ENCODE measurements at places on chromosomes 11 and 22.

- DNase-seq = no peak
Measured at GRCh38 chr11:113296447-113297205, 17.8 kb upstream of the TTC12 start.

GRCh38 chr11:2477936-2478335 lies 33.1 kb downstream of the KCNQ1 start:
- no peak for DNase-seq

DNA sequence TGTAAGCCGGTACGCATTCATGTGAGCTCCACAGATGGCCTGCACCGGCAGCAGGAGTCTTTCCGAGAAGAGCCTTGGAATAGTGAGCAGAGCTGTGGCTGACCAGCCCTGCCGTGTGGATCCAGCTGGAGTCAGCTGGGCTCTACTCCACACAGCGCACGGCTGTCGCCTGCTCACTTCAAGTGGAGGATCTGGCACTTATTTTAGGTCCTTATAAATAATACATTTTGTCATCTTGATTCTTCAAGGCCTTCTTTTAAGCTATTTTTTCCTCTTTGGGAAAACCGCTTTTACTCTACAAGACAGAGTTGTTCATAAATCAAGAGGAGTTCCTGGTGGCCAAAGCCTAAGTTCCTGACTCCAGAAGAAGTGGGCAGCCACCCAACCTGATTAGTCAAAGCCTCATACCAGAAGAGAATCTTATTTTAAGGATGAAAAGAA lies 93.8 kb downstream of the KCNC1 start:
- no peak for DNase-seq

DNA sequence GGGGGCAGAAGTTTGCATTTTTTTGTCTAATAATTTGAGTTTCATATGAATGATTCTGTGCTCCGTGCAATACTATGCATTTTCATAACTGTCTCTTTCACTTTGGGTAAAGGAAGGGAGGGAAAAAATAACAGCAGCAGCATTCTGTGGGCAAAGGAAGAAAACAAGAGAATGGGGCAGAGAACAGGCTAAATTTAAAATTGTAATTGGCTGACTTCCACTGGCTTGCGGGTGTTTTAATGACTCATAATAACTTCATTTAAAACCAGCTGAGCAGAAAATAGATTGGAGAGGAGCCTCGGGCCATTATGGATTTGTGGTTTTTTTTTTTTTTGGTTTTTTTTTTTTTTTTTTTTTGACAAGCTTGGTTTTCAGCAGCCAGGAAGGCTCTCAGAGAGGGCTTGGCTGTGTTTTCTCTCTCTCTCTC lies 107.4 kb downstream of the ZBTB16 start:
- no peak for DNase-seq

DNA sequence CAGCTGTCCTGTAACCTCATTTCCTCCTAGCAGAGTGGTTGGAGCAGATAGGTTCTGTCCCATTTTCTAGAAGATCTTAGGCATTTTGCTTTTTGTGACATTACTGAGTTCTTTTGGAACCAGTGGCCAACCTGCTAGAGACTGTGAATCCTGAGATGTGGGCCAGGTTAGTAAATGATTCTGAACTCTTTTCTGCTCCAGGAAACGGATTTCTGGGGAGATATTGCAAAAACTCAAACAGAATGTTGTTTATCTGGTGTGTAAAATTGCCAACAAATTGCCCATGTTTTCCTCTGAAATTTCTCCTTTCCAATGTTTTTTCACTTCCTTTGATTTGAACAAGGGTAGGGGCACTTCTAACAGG lies 32.7 kb downstream of the SLC6A5 start:
- no peak for DNase-seq

- no peak for DNase-seq
Measured at GRCh38 chr11:9563196-9563730, 10.2 kb upstream of the WEE1 start.

DNA sequence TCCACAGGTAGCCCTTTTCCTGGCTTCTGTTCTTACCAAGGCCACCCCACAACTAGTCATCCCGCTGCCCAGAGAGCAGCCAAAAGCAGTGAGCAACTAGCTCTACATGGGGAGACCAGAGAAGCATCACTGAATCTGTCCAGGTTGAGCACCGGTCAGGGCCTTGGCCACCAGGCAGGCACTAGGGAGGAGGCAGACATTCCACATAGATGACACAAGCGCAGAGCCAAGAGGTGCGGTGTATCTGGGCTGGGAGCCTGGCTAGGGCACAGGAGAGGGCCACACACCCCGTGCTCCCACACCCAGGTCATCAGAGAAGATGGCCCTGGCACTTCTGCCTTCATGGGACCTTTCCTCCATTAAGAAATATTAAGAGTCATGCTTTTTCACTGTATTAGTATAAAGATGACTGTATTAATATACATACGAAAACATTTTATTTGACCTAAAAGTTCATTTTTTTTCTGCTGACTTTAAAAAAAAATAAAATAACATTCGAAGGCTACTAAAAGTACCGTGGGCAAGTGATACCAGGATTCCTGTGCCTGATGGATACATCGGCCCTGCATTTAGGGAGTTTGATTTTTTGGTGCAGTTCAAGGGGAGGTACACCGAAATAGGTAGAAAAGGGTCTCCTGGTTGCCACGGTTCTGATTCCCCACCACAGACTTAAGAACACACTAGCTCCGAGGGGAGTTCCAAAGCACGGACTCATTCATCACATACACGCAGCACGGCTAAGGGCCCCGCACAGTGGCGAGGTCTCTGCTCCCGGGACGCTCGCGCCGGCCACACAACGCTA lies 1.2 kb downstream of the DGCR2 start:
- DNase-seq = peak; percentile 4

GRCh38 chr11:28017816-28018215 lies 90.1 kb downstream of the KIF18A start:
- DNase-seq = no peak

DNA sequence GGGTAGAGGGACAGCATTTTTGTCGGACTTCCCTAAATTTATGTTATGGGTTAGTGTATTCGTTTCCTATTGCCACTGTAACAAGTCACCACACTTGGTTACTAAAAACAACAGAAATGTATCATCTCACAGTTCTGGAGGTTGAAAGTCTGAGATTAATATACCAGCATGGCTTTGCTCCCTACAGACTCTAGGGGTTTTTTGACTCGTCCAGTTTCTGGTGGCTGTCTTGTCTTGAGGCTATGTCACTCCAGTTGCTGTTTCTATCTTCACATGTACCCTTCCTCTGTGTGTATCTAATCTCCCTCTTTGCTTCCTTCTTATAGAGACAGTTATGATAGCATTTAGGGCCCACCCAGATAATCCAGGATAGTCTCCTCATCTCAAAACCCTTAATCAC lies 9.1 kb upstream of the CCDC179 start:
- no peak for DNase-seq

- DNase-seq = no peak
Measured at GRCh38 chr11:83671289-83671688, 385.1 kb upstream of the CCDC90B start.

GRCh38 chr22:20420157-20420842 lies 17.3 kb downstream of the SCARF2 start:
- DNase-seq = no peak

GRCh38 chr11:70503468-70504221 lies 105.3 kb downstream of the CTTN start:
- no peak for DNase-seq

DNA sequence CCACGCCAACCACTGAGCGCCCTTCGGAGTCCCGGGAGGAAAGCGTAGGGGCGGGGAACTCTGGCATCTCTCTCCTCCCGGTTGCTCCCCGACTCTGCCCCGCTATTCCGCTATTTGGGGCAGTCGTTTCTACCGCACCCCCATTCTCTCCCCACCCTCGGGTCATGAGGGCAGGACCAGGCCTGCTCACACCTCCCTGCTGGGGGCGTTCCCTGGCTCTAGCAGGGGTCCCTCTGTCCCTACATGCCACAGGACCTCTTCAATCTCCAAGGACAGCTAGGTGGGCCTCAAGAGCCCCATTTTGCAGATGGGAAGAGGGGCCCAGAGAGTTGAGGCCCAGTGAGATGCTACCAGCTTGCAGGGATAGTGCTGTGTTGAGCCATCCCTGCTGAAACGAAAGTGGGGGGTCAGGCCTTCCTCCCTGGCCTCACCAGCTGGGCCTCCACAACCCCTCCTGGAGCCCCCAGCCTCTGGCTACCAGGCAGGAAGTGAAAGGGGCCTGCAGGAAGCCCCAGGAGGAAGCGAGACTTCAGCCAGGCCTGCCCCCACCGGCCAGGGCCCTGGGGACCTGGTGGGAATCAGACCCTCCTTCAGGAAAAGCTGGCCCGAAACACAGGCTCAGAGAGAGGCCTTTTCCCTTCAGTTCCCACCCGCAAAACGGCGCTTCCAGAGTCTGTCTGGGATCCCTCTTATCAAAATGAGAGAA lies 5.5 kb upstream of the SHISA8 start:
- no peak for DNase-seq

DNA sequence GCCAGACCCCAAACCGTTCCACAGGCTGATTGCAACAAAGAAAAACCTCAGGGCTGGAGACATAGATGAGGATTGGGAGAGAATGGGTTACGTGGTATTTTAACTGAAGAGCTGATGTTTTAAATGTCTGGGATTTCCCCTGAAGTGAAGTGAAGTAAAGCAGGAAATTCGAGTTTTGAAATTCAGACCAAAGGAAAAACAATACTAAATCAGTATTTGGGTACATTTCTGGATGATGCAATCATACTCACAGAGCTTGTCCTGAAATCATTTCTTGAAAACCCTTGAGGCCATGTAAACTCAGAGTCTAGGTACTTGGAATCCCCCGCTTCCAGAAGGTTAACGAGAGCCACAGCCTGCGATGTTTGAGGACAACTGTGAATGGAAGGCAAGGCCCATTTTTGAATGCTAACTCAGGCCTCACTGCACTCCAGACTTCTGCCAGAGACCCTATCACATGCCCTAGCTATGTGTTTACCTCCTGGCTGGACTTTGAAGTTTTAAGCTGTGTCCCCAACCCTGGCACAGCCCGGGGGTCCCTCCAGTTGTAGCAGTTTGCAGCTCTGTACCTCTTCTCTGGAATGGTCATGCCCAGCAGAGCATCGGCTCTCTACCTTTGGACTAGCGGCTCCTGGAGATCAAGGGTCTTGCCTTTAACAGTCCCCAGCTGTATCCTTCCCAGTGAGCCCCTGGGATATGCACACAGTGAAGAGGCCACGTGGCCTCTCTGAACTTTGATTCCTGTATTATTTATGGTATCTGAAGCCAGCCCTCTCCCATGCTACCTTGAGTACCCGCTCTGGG lies 5.4 kb upstream of the FTH1 start:
- no peak for DNase-seq

DNA sequence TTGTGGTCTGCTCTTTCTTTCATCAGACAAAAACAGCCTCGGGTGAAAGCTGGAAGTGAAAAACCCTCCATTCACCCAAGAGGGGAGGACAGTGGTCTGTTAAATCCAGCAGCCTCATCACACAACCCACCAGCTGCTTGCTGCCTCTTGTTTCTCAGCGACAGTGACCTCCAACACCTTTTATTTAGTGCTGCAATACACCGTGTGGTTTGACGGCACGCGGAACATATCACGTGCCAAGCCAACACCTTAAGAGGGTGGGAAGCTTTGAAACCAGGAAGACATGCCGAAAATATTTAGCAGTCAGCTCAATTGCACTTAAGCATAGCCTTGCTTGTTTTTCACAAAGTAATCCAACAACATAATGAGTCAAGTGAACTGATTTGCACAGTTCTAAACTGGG lies 39.8 kb upstream of the POGLUT3 start:
- peak; percentile 14 for DNase-seq

GRCh38 chr11:76714493-76714892 lies 43.9 kb upstream of the LRRC32 start:
- no peak for DNase-seq

DNA sequence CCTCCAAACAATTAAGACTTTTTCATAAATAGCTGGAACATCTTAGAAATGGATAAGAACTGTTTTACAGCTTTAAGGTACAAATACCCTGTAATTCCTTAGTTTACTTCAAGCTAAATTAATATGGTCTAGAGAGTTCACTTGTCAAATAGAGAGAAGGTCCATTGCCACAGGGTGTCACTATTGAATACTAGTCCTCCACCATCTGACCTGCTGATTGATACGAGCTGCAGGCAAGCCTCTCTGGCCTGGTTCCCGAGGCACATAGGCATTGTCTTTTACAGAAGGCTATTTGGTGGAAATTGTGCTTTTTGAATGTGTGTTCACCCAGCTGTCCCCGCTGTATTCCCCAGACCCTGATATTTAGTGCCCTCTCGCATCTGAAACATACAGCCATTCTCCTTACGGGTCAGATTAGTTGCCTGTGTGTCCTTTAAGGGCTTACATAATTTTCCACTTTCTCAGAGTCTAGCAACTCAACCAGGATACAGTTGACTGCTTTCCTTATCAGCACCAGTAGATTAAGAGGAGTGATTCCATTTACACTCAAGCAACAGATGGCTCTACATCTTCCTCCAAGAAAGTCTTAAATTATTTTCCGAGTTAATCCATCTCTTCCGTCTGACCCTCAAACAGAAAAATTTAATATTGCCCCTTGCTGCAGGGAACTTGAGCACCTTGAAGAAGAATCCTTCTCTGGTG lies 788.8 kb upstream of the FAT3 start:
- DNase-seq = no peak

DNA sequence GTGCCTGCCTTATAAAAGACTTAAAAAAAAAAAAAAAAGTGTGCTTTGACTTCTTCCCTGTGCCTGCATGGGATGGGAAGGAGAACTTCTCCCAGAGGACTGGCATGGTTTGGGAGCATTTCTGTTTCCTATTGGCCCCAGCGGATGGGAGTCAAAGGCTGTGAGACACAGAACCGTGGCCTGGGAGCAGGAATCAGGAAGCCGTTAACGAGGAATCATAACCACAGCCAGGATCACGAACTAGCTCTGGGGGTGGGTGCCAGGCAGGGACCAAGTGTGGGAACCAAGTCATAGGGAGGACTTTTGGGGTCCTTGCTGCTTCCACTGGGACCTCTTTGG lies 526 bp downstream of the C1QTNF6 start:
- DNase-seq = no peak

DNA sequence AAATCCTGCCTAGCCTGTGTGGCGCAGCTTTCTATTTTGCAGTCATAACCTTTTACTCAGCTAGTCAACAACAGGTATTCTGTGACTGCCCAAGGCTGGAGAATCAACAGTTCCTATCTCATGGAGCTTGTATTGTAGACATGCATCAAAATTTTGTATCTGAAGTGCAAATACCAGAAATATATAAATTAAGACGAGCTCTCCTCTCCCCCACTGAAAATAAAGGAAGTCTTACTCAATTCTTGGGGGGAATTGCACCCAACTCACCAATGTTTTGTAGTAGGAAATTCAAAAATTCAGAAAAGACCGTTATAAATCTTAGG lies 153.4 kb downstream of the NCAM1 start:
- no peak for DNase-seq

DNA sequence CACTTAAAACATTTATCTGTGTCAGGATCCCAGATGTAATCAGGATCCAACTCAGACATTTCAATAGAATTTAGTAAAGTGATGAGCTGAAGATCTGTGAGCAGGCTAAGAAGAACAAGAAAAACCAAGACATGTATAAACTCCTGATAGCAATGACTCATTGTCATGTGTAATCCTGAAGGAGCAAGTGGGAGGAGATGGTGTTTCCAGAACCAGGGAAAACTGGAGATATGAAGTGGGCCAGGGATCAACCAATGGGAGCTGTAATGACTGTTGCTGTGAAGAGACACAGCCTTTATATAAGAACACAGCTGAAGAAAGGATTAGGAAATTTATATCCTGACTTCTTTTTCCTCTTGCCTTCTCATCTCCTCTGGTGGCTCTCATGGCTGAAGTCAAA lies 682.5 kb upstream of the ARHGAP42 start:
- DNase-seq = no peak

All from stimulated activated CD8-positive, alpha-beta memory T cell treated with anti-CD3 and anti-CD28 coated beads, Interleukin-7, amount 100 ng/mL, for 1 hour (primary cell).